ENCODE measurements at places on chromosomes 7 and 10. TPM values are rescaled to one million over a fixed set of nuclear protein-coding genes. Genes with fewer than 3 reads are reported as not detected.

Gene OPN4
- 0.12 TPM for total RNA-seq

Gene RAB19
- total RNA-seq: not detected

Gene SLC25A13
- total RNA-seq: 3.3 TPM

Gene RADIL
- total RNA-seq: 2.3 TPM

Gene CCL24
- total RNA-seq: not detected

Gene MMD2
- not detected for total RNA-seq

Gene PON3
- 0.47 TPM for total RNA-seq

Gene SPDYE1
- total RNA-seq: not detected

Gene DNAAF5
- 22.8 TPM for total RNA-seq
